Body of pancreas (tissue), 4 donors: ENCODE measurements at places on chromosomes 12 and 14. TPM values are rescaled to one million over a fixed set of nuclear protein-coding genes. Genes with fewer than 3 reads are reported as not detected.
A peak's percentile ranks its signal among the peaks of the same experiment; 100 is the strongest.

- DNase-seq = no peak
Measured at GRCh38 chr12:75505706-75506312, 5.6 kb downstream of the KRR1 start.

DNA sequence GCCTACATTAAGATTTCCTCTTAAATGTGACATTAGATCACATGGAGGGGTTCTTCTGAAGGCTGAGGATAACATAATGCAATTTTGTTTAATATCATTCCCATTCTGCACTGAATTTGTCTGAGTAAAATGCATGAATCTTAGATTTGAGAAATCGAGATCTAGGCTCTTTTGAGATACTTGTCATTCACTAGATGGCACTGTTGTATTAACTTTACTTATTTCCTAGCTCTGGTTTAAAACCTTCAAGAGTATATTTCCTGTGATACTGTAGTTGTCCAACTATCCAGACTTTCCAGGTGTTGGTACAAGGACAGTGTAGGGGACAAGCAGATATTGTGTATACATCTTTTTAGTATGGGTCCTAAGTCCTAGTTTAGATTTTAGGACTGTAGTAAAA, 91.7 kb upstream of the SEL1L start:
- no peak for DNase-seq

AKAP3 gene
- 3.4 TPM for total RNA-seq

TEX52 gene
- total RNA-seq = not detected

CCDC196 gene
- 3.4 TPM for total RNA-seq

IL31 gene
- total RNA-seq = not detected

GRCh38 chr12:99121546-99121945, 476.5 kb downstream of the APAF1 start:
- DNase-seq = no peak

- DNase-seq = peak; percentile 44
Measured at GRCh38 chr12:130070126-130070611, 92.1 kb upstream of the FZD10 start.

MORN3 gene
- total RNA-seq = not detected

DNA sequence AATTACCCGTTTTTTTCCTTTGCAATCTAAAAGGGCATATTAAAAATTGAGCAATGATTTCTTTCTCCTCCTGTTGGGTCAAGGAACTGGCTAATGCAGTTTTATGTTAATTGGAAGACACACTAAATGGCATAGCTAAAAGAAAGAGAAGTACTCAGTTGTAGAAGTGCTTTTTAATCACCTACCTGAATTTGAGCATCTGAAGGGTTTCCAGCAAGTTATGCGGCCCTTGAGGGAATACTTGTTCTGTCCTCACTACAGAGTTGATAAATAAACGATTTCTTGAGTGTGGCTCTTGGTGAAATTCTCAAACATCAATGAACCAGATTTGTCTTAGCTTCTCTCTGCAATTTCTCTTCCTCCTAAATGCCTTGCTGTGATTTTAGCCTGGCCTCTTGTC, 184.1 kb upstream of the RPH3A start:
- DNase-seq = no peak

- no peak for DNase-seq
Measured at GRCh38 chr14:20499108-20499507, 6.2 kb upstream of the RNASE10 start.

- no peak for DNase-seq
Measured at GRCh38 chr14:55349565-55349964, 62.1 kb downstream of the ATG14 start.

NANOG gene
- 0.66 TPM for total RNA-seq

MYF6 gene
- total RNA-seq = not detected

DNA sequence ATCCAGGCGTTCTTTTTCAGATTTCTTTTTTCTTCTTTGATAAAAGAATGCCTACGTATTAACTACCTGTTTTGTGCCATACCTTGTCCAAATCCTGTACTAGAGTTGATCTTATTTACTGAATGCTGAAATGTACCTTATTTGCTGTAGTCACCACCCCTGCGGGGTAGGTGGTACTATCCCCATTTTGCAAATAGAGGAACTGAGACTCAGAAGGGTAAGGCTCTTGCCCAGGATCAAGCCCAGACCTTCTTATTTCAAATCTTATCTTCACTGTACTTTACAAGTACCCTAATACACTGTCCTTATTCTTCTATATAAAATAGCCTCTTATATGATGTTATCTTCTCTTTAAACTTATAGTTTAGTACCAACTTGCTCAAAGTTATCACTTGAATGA, 206.5 kb downstream of the SLC41A2 start:
- no peak for DNase-seq

GRCh38 chr12:100503228-100503628, 29.6 kb downstream of the NR1H4 start:
- no peak for DNase-seq

- DNase-seq = no peak
Measured at GRCh38 chr12:2642896-2643425, 151.8 kb upstream of the FKBP4 start.

DNA sequence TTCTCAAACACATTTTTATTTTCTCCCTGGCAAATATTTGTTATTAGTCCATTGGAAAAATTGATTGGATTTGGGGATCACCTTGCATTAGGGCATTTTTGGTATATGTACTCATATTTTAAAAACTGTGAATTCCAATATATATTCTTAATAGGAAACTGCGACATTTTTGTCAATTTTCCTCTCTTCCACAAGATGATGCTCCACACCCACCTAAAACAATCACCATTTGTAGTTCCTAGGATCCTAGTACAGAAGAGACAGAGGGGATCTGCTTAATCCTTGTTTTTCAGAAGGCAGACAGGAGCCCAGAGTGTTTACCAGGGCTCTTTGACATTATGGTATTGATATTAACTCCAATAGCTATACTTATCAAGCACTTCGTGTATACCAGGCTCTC, 22.8 kb upstream of the OASL start:
- DNase-seq = no peak

DNA sequence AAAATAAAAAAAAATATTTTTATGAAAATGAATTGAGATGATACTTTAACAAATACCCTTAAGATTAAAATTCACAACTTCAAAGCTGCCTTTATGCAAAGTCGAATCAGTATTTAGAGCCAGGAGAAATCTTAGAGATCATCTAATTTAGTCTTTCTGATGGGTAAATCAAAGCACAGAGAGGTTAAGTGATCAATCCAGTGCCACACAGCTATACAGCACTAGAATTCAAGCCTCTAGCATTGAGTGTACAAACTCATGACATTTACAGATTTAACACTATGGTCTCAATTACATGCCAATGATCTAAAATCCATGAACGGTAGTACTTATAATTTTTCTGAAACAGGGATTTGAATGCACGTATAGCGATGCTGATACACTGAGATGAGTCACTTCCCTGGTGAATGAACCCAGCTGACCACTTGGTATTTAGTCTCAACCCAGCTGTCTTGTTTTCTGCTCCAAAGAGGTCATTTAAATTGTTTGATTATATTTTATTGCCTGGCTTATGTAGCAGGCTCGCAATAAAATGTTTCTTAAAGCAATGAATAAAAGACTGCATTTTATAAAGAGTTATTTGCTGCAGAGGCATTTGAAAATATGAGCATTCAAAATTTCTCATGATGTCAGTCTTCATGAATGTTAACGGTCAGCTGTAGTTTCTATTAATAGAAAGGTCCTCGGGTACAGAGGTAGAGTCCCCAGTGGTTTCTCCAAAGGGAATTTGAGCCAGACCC, 152.4 kb upstream of the PRICKLE1 start:
- no peak for DNase-seq

DNA sequence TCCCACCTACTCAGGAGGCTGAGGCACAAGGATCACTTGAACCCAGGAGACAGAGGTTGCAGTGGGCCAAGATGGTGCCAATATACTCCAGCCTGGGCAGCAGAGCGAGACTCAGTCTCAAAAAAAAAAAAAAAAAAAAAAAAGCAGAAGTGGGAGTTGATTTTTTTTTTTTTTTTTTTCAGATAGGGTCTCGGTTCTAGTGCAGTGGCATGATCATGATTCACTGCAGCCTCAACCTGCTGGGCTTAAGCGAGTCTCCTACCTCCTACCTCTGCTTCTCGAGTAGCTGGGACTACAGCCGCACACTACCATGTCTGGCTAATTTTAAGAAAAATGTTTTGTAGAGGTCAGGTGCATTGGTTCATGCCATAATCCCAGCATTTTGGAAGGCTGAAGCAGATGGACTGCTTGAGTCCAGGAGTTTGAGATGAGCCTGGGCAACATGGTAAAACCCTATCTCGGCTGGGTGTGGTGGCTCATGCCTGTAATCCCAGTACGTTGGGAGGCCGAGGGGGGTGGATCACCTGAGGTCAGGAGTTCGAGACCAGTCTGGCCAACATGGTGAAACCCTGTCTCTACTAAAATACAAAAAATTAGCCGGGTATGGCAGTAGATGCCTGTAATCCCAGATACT, 16.3 kb upstream of the HSP90AA1 start:
- no peak for DNase-seq

GRCh38 chr12:17992002-17992656, 97.9 kb downstream of the RERGL start:
- DNase-seq = no peak

SDSL gene
- total RNA-seq = 7.5 TPM

DNA sequence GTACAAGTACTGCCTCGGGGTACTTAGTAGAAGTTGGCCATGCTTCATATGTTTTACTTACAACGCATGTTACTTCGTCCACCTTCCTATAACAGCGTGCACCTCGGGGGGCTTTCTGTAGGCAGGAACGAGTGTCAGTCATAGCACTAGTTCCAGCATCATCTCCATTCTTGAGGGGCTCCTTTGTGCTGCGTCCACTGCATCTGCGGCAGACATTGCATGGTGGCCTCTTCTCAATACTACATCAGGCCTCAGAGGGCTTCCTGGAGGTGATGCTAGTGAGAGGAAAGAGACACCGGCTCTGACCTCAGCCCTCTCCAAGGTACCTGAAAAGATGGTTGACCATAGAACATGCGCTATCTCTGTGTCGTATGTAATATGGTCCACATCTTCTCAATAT, 121.2 kb upstream of the RTL1 start:
- DNase-seq = no peak
